OCI-M1 (cell line): ENCODE measurements at places on chromosomes 6 and 20.

- DNase-seq: no peak
Observed at GRCh38 chr20:59094576-59094975, 52.0 kb upstream of the PRELID3B start.

GRCh38 chr20:2688041-2688591 lies 4.5 kb upstream of the EBF4 start:
- peak; percentile 96 for DNase-seq

- no peak for DNase-seq
Observed at GRCh38 chr6:24760210-24760609, 14.5 kb upstream of the GMNN start.

DNA sequence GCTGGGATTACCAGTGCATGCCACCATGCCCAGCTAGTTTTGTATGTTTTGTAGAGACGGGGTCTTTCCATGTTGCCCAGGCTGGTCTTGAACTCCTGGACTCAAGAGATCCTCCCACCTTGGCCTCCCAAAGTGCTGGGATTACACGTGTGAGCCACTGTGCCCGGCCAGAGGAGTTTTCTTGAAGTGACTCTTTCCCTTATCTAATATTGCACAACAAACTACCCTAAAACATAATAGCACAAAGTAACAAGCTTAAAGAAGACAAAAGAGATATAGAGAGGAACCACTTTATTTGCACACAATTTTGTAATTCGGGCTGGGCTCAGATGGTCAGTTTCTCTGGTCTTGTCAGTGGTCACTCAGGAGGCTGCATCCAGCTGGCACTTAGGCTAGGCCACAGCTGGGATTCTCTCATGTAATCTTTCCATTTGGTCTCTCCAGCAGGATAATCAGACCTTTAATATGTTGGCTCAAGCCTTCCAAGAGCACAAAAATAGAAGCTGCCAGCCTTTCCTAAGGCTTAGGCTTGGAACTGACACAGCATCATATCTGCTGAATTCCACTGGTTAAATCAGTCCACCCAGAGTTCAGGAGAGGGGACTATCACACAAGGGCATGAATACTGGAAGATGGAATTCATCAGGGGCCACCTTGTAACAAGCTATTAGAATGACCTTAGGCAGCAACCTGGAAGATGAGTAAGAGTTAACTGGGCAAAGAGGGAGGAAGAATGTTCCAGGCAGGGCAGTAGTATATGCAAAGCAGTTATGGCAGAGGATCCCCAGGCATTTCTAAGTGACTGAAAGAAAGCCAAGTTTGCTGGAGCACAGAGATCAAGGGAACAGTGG lies 56.7 kb upstream of the PNRC1 start:
- DNase-seq: peak; percentile 31

DNA sequence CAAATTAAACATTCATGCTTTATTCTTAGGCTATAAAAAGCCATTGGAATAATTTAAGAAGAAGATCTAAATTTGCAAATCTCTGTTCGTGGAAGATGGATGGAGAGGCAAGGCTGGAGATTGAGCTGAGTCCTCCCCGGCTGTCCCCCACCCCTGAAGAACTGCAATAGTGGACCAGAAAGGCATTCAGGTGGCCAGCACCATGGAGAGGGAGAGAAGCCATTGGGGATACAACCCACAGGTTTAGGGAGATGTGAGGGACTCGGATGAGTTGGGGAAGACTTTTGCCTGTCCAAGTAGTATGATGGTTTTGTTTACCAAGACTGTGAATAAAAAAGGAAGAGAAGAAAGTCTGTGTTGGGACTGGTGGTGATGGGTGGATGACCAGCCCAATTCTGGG lies 120.8 kb downstream of the F13A1 start:
- no peak for DNase-seq

DNA sequence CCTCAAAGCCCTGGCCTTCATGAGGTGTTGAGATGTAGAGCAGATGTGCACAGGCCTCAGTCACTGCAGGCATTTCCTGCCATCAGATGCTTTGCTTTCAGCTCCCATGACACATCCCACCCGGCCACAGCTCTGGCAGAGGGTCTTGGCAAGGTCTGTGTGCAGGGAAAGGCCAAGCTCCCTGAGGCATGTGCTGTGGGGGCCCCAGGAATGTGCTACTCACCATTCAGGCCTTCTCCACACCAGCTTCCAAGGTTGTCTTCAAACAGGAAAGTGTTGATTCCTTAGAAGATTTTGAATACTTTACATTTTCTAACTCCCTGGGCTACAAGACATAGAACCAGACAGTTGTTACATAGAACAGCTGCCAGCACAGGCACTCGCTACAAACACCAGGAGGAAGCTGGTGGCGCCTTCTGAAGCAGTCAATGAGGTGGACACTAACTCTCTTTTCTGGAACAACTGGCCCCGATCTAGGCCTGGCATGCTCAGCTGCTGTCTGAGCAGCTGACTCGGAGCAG lies 27.8 kb downstream of the CASS4 start:
- no peak for DNase-seq

- DNase-seq: peak; percentile 20
Observed at GRCh38 chr6:1406306-1407072, 17.1 kb downstream of the FOXF2 start.

- no peak for DNase-seq
Observed at GRCh38 chr6:38215651-38216311, 396.3 kb downstream of the ZFAND3 start.

DNA sequence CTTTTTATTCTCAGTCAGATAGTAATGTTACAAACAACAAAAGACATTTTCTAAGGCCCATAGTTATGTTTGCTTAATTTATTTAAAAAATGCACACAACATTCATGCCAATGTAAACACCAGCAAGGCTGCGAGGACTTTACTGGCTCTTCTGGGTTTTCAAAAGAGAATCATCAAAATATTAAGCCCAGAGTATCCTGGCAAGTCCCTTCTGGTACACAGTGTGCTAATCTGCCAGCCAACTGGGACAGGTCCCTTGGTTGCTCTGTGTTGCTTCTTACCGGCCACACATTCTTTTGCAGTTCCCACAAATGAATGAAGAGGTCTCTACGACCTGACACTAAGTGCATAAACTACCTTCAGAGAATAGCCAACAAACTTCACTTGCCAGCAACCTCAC lies 42.6 kb upstream of the SPDEF start:
- DNase-seq: no peak

- no peak for DNase-seq
Observed at GRCh38 chr6:151137542-151137941, 102.2 kb upstream of the AKAP12 start.

GRCh38 chr20:33859157-33859695 lies 48.1 kb downstream of the CHMP4B start:
- no peak for DNase-seq

DNA sequence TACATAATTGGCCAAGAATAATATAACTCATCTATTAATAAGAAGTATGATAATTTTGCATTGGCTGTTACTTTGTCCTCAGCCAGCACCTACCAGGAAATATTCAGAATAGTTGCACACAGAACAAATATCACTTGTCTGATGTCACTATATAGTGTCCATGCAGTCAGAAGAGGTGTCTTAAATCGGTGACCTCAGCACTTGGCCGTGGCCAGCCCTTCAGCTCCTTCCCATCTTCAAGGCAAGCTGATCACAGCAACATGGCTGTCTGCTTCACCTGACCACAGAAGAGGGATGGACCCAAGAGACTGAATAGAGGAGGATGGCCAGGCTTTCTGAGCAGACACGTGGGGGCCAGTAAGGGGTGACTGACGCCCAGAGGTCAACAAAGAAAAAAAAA lies 22.2 kb downstream of the PDE10A start:
- DNase-seq: no peak

DNA sequence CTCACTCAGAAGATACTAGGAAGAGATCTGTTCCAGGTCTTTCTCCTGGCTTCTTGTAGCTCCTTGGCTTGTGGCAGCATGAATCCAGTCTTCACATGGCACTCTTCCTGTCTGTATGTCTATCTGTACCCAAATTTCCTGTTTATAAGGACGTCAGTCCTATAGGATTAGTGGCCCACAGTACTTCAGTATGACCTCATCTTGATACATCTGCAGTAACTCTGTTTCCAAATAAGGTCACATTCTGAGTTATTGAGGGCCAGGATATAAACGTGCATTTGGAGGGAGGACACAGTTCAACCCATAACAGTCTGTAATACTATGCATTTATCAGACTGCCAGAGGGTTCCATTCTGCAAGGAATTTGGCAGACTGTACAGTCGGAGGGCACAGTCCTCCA lies 57.6 kb upstream of the DYNLRB1 start:
- no peak for DNase-seq
